ENCODE measurements at places on chromosomes 13 and 19. TPM values are rescaled to one million over a fixed set of nuclear protein-coding genes. Genes with fewer than 3 reads are reported as not detected.

DNA sequence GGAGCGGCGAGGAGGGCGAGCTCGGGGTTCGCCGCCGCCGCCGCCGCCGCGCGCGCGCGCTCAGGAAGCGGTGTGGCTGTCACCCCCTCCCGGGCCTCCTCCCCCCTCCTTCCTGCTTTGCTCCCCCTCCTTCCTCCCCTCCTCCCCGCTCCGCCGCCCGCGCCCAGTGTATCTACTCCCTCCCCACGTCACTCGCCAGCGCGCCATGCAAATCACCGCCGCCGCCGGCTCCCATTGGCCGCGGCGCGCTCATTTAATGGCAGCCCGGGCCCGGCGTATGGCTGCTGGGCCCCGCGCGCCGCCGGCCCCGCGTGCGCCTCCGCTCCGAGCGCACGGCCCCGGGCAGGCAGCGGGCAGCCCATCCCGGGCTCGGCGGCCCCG is 335 bp upstream of the SOX1 start:
- no peak for DNase-seq

GRCh38 chr19:44666852-44667556 is 4.3 kb upstream of the CEACAM19 start:
- DNase-seq = no peak

DNA sequence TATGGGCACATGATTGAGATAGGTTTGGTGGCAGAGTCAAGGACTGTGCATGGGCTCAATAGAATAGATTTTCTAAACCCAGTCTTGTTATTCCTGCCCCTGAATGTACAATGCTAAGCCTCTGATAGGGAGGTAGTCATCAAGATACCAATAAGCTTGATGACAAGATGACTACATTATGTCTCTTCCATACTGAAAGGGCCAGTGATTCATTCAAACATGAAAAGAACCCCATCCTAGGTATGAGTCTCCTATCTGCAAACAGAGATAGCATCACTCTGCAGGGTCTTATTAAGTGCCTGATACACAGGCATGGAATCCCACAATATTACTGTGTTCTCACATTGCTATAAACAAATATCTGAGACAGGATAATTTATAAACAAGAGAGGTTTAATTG is 40.3 kb upstream of the UFM1 start:
- no peak for DNase-seq

Gene REX1BD
- total RNA-seq = 48.1 TPM

- peak; percentile 88 for DNase-seq
Observed at GRCh38 chr19:18203408-18203862, 407 bp downstream of the RAB3A start.

Gene KIR3DL2
- total RNA-seq = not detected

GRCh38 chr13:39202746-39203145 is 164.5 kb downstream of the NHLRC3 start:
- no peak for DNase-seq

DNA sequence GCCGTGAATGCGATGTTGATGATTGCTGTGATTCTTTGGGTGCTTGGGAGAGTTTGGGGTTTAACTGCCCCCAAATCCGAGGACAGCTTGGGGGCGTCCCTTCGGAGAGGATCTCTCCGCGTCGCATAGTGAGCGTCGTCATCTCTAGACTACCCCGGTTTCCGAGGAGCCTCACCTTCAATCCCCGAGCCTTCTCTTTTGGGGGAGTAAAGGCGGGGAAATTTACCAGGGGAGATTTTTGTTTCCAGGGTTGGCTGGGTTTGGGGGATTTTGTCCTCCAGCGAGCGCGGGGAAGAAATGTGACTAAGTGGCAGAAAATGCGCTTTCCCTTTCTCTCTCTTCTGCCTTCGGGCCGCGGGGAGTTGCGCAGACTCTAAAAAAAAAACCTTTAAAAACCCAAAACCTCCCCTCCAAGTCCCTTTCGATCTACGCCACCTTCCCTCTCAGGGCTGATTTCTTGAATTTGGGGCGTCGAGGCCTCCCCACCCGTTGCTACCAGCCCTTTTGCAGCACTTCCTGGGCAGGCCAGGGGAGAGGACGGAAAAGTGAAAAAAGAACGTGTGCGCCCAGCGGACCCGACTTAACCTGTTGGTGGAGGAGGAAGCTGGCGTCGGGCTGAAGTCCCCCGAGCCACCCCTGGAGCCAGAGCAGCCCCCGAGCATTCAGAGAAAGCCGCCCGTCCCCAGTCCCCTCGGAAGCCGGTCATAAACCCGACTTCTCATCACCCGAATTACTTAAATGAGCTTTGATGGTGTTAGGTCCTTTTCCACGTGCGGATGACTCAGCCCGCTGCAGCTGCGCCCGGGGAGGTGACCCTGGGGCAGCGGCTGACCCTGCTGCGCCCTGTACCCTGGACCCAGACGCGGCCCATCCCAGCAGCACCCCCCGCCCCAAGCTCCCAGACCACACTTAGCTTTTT is 17.7 kb downstream of the NFIX start:
- peak; percentile 93 for DNase-seq

Gene GRIN2D
- total RNA-seq = 2.3 TPM

Measured in posterior vena cava (tissue), 2 donors.